ENCODE measurements at places on chromosomes 4 and X. TPM values are rescaled to one million over a fixed set of nuclear protein-coding genes. Genes with fewer than 3 reads are reported as not detected.

SPANXC gene
- total RNA-seq = not detected

USP17L22 gene
- not detected for total RNA-seq

BEND2 gene
- not detected for total RNA-seq

DNA sequence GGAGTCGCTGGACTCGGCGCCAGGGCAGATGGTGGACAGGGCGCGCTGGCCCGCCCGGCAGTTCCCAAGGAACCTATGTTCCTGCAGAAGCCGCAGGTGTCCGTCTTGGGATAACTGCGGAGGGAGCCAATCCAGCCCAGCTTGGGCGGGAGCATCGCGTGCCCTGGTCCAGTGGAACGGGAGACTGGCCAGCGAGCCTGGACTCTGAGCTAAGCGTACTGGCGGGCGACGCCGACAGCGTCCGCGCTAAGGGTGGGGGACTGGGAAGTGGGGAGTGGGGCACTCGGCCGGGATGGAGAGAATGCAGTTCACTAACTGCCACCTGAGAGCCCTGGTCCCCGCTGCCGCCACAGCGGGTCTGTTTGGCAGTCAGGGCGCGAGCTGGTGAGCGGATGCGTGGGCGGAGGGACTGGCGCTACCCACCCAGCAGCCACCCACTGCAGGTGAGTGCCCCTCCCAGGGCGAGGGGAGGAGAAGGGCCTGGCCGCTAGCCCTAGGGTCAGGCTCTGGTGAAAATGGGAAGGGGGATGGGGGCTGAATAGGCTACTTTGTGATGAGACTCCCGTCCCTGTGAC is 1.3 kb upstream of the MAMLD1 start:
- DNase-seq = no peak
- peak overlapping the region; percentile 88 for H3K27ac ChIP-seq
- H3K36me3 ChIP-seq = no peaks in the 10 kb centered on the region

GRCh38 chr4:121408-122084 is 2.8 kb upstream of the ZNF718 start:
- H3K4me3 ChIP-seq = no peak overlapping the region
- peaks cover 17% of the 10 kb centered on the region for H3K4me1 ChIP-seq
- no peak for DNase-seq
- no peak overlapping the region for H3K27ac ChIP-seq
- no peaks in the 10 kb centered on the region for H3K27me3 ChIP-seq

- DNase-seq = no peak
- peaks cover 30% of the 10 kb centered on the region for H3K27me3 ChIP-seq
- H3K4me1 ChIP-seq = peaks cover 33% of the 10 kb centered on the region
- no peak overlapping the region for H3K4me3 ChIP-seq
Observed at GRCh38 chr4:4384837-4385236, 2.1 kb upstream of the NSG1 start.

DNA sequence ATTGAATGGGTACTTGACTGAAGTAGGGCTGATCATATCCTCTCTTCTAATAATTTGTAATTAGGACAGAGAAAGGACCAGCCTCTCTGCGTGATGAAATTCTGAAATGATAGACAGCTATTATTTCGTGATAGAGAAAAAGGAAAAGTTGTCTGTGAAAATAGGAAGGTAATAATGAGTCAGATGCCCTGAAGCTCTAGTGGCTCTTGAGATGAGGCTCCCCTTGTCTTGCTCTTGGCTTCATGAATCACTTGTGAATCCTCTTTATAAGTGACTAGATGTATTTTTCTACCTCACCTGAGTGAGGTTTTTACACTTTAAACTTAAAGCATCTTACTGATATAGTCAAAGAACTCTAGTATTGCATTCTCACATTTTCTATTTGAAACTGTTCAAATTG is 888.9 kb downstream of the PCDH18 start:
- H3K4me1 ChIP-seq = no peaks in the 10 kb centered on the region
- H3K36me3 ChIP-seq = no peaks in the 10 kb centered on the region
- no peak for DNase-seq
- H3K27ac ChIP-seq = no peak overlapping the region
- no peaks in the 10 kb centered on the region for H3K27me3 ChIP-seq
- no peak overlapping the region for H3K4me3 ChIP-seq

GRCh38 chr4:93263166-93263565 is 565.4 kb upstream of the ATOH1 start:
- no peak overlapping the region for H3K27ac ChIP-seq
- H3K4me3 ChIP-seq = no peak overlapping the region
- no peaks in the 10 kb centered on the region for H3K36me3 ChIP-seq
- H3K27me3 ChIP-seq = no peaks in the 10 kb centered on the region

GRCh38 chr4:186204686-186205085 is 13.3 kb downstream of the CYP4V2 start:
- peaks cover 11% of the 10 kb centered on the region for H3K4me1 ChIP-seq
- no peak for DNase-seq
- H3K36me3 ChIP-seq = peaks cover 10% of the 10 kb centered on the region
- no peak overlapping the region for H3K27ac ChIP-seq

- H3K36me3 ChIP-seq = no peaks in the 10 kb centered on the region
- H3K27ac ChIP-seq = no peak overlapping the region
- DNase-seq = no peak
- peaks cover 19% of the 10 kb centered on the region for H3K4me1 ChIP-seq
Observed at GRCh38 chr4:25157081-25157480, 3.2 kb downstream of the SEPSECS start.

- peaks cover 13% of the 10 kb centered on the region for H3K27me3 ChIP-seq
- no peaks in the 10 kb centered on the region for H3K4me1 ChIP-seq
- H3K36me3 ChIP-seq = no peaks in the 10 kb centered on the region
- no peak overlapping the region for H3K27ac ChIP-seq
- no peak overlapping the region for H3K4me3 ChIP-seq
Observed at GRCh38 chr4:77235289-77235854, 78.4 kb downstream of the CCNG2 start.

GRCh38 chr4:124694946-124695598 is 17.5 kb downstream of the ANKRD50 start:
- no peaks in the 10 kb centered on the region for H3K36me3 ChIP-seq
- H3K4me1 ChIP-seq = no peaks in the 10 kb centered on the region
- no peak for DNase-seq
- no peaks in the 10 kb centered on the region for H3K27me3 ChIP-seq
- H3K4me3 ChIP-seq = no peak overlapping the region
- no peak overlapping the region for H3K27ac ChIP-seq

DNA sequence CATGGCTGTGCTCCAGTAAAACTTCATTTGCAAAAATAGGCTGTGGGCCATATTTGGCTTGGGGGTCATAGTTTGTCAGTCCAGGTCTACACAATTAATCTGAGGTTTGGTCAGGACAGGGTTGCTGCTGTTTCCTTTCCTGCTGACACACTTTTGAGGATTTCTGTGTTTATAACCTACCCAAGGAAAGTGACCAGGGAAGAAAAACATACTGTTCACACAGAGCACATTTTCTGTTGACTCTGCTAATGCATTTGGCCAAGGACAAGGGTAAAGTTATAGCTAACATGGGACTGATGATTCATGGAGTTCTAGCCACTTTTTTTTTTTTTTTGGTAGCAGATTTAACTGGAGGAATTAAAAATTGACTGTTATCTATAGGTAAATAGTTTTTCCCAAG is 43.9 kb upstream of the GEMIN8 start:
- no peaks in the 10 kb centered on the region for H3K36me3 ChIP-seq
- no peaks in the 10 kb centered on the region for H3K27me3 ChIP-seq
- no peak overlapping the region for H3K4me3 ChIP-seq
- H3K4me1 ChIP-seq = peaks cover 6% of the 10 kb centered on the region

Data from esophagus muscularis mucosa (tissue), 4 donors.